ENCODE measurements at places on chromosomes 13 and 19.

DNA sequence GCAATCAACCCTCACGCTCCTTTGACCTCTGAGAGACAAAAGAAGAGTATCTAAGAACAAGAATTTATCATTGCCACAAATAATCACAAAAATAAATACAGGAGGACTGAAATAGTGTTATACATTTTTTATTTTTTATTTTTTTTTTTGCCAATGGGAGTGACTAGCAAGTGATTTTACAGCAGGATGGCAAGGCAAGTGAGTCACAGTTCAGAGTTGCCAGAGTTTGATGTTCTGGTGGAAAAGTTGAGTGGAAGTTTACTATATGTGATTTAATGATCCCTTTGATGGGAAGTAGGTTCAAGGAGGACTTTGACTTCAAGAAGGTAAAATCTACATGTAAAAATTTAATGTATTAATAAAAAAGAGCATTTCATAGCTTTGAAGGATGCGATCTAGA, 2691.4 kb downstream of the PCDH9 start:
- DNase-seq, result no peak

DNA sequence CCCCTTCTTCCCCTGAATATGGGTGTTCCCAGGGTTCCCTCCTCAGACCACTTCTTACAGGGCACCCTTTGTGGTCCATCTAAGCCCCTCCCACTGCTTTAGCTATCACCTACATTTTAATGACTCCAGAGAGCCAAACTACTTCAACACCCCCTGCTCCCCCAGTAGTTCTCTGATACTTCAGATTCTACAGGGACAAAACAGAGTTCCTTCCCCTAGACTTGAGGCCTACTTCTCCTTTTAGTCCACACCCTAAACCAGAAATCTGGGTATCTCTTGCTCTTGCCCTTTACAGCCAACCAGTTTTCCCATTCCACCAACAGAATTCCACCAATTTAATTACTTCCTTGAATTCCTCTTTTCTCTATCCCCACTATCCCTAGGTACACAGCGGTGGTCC, 107.2 kb downstream of the KCNRG start:
- DNase-seq, result no peak

DNA sequence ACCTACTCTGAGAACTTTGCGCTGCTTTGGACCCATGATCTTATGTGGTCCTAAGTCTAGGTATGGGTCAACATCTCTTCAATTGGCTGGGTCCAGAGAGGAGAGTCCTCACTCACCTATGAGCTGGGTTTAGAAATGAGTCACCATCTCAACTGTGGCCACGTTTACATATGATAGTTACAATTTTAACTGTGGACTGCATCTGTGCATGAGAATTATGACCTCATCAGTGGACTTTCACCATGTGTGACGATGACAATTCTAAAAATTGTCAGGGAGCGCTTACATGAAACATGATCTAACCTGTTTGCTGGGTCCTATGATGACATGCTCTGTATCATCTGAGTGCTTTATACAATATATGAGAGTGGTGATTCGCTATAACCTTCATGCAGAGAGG, 12.7 kb upstream of the ZNF724 start:
- no peak for DNase-seq

GRCh38 chr13:19056984-19057490, 124.6 kb downstream of the TUBA3C start:
- DNase-seq, result no peak

DNA sequence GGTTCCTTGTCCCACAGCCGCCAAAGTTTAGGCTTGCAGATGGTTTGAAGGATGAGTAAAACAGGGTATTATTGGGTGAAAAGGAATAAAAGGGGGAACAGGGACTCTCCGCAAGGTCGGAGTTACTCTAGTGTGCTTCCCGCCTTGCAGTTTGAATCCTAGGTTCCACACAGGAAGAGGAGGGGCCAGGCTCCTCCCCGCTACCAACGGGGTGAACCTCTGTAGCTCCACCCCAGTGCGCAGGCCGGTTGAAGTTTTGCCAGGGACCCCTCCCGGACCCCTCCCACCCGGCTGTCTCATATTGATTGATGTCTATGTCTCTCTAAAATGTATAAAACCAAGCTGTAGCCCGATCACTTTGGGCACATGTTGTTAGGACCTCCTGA, 11.6 kb upstream of the GTF2F2 start:
- DNase-seq, result no peak

DNA sequence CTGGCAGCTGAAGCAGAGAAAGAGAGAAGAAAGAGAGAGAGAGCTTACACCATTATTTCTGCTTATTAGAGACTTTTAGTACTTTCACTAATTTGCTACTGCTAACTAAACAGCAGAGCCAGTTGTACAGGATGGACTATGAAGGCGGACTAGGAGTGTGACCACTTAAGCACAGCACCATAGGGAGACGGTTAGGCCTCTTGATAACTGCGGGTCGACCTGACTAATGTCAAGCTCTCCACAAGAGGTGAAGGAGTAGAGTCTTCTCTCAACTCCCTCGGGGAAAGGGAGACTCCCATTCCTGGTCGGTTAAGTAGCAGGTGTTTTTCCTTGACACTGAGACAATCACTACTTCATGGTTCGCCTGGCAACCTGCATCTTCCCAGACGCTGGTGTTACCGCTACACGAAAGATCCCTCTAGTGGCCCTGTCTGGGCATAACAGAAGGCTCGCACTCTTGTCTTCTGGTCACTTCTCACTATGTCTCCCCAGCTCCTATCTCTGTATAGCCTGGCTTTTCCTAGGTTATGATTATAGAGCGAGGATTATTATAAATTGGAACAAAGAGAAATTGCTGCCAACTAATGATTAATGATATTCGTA, 5.3 kb upstream of the PSG7 start:
- DNase-seq, result no peak

DNA sequence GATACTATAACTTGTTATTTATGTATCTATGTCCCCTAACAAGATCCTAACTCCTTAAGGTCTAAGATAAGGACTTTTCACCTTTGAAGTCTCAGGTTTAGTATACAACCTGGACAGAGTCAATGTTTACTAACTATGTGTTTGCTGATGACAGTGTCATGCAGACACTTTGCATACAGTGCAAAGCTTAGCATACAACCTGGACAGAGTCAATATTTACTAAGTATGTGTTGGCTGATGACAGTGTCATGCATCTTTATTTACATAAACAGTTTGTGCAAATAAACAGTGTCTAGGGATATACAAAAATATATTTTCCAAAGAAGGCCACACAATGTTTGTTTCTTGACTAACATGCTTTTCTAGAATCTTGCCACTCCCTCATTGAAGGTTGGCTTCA, 34.7 kb downstream of the DCT start:
- no peak for DNase-seq

GRCh38 chr19:10135551-10136334, 16.0 kb upstream of the EIF3G start:
- DNase-seq, result no peak
